Osteocyte (in vitro differentiated cells): ENCODE measurements at places on chromosomes 5 and 9. TPM values are rescaled to one million over a fixed set of nuclear protein-coding genes. Genes with fewer than 3 reads are reported as not detected.
A peak's percentile ranks its signal among the peaks of the same experiment; 100 is the strongest.

DNA sequence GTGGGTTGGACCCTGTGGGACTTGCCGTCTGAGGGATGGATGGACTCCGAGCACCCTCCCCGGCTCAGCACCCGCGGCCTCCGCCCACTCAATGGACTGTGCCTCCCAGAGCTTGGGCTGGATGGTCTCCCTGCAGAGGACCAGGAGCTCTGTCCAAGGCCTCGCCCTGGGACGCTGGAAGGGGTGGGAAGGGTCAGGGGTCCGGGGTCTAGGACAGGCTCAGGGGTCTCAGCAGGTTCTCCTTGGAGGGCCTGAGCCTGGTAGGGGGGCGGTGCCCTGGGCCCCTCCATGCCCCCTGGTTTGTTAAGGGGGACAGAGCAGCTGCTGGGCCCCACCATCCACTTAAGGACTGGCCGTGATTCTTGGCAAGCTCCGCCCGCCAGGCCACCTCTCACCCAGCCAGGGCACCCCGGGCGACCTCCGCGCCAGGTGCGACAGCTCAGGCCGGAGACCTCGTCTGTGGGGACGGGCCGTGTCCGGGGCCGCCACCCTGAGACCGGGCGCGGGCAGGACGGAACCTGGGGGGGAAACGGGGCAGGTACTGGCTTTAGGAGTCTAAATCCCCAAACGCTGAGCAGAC is 29.2 kb downstream of the EXOC3 start:
- H3K27ac ChIP-seq: peak overlapping the region; percentile 71
- peak overlapping the region; percentile 75 for H3K4me3 ChIP-seq
- no peaks in the 10 kb centered on the region for H3K27me3 ChIP-seq
- peaks cover 4% of the 10 kb centered on the region for H3K36me3 ChIP-seq

DNA sequence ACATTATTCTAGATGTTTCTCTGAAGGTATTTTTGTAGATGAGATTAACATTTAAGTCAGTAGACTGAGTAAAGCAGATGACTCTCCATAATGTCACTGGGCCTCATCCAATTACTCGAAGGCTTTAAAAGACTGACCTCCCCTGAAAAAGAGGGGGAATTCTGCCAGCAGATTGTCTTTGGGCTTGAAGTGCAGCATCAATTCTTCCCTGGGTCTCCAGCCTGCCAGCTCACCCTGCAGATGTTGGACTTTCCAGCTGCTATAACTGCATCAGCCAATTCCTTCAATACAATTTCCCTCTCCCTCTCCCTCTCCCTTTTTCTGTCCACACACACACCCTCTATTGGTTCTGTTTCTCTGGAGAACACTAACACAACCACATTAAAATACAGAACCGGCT is 472.8 kb downstream of the SPOCK1 start:
- H3K27ac ChIP-seq: no peak overlapping the region
- peaks cover 5% of the 10 kb centered on the region for H3K4me1 ChIP-seq
- no peaks in the 10 kb centered on the region for H3K27me3 ChIP-seq
- H3K36me3 ChIP-seq: no peaks in the 10 kb centered on the region
- DNase-seq: no peak
- no peak overlapping the region for H3K4me3 ChIP-seq

- H3K4me1 ChIP-seq: no peaks in the 10 kb centered on the region
- no peaks in the 10 kb centered on the region for H3K27me3 ChIP-seq
- no peak overlapping the region for H3K27ac ChIP-seq
- DNase-seq: no peak
- no peak overlapping the region for H3K4me3 ChIP-seq
- no peaks in the 10 kb centered on the region for H3K36me3 ChIP-seq
These were observed 71.5 kb downstream of the GADD45G start for GRCh38 chr9:89676281-89676680.

DNA sequence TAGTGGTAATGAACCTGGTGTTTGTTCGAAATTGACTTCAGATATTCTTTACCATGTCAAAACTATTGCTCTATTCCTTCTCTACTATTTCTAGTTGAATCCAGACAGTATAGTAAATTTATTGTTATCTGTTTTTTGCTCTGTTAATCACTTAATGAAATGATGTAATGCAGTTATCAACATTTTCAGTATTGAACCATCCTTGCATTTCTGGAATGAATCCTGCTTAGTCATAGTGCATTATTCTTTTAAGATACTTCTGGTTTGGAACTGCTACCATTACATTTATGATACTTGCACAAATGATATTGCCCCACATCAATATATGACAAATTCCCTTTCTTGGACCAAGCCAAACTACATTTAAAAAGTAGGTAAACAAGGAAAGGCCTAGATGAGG is 554.0 kb upstream of the KLF4 start:
- H3K36me3 ChIP-seq: peaks cover 6% of the 10 kb centered on the region
- H3K27me3 ChIP-seq: no peaks in the 10 kb centered on the region
- H3K27ac ChIP-seq: no peak overlapping the region
- no peak for DNase-seq

GRCh38 chr9:13576101-13576500 is 296.6 kb upstream of the MPDZ start:
- peaks cover 6% of the 10 kb centered on the region for H3K27me3 ChIP-seq
- DNase-seq: no peak
- no peak overlapping the region for H3K4me3 ChIP-seq
- H3K27ac ChIP-seq: no peak overlapping the region
- H3K4me1 ChIP-seq: peaks cover 6% of the 10 kb centered on the region
- no peaks in the 10 kb centered on the region for H3K36me3 ChIP-seq

- no peaks in the 10 kb centered on the region for H3K36me3 ChIP-seq
- peaks cover 15% of the 10 kb centered on the region for H3K27me3 ChIP-seq
- H3K27ac ChIP-seq: peak overlapping the region; percentile 87
- DNase-seq: no peak
These were observed 3.7 kb upstream of the WDR31 start for GRCh38 chr9:113343732-113344231.

GRCh38 chr5:10759111-10759510 is 1.9 kb downstream of the DAP start:
- no peaks in the 10 kb centered on the region for H3K27me3 ChIP-seq
- peaks cover 37% of the 10 kb centered on the region for H3K4me1 ChIP-seq
- H3K27ac ChIP-seq: no peak overlapping the region

DNA sequence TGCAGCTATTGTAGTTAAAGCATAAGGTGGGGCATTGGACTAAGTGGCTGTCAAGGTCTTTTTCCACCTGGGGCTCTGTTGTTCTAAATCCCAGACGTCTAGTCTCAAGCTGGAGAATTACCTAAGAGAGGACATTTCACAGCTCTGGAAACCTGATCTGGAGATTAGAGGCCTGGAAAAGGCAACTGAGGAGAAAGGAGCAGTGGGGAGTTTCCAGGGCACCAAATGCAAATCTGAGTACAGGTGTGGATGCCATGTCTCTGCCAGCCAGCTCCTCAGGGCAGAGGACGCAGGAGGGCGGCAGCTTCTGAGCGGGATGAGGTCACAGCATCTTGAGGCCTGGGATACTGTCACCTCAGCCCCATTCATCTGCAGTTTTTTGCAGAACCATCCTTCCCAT is 65.2 kb downstream of the PPARGC1B start:
- H3K27me3 ChIP-seq: no peaks in the 10 kb centered on the region
- DNase-seq: no peak
- H3K4me3 ChIP-seq: no peak overlapping the region
- H3K27ac ChIP-seq: no peak overlapping the region
- H3K4me1 ChIP-seq: peaks cover 33% of the 10 kb centered on the region
- H3K36me3 ChIP-seq: no peaks in the 10 kb centered on the region

- H3K4me3 ChIP-seq: no peak overlapping the region
- H3K36me3 ChIP-seq: peaks cover 31% of the 10 kb centered on the region
- H3K27me3 ChIP-seq: no peaks in the 10 kb centered on the region
- DNase-seq: no peak
These were observed 13.3 kb upstream of the GNG10 start for GRCh38 chr9:111648066-111648465.

DNA sequence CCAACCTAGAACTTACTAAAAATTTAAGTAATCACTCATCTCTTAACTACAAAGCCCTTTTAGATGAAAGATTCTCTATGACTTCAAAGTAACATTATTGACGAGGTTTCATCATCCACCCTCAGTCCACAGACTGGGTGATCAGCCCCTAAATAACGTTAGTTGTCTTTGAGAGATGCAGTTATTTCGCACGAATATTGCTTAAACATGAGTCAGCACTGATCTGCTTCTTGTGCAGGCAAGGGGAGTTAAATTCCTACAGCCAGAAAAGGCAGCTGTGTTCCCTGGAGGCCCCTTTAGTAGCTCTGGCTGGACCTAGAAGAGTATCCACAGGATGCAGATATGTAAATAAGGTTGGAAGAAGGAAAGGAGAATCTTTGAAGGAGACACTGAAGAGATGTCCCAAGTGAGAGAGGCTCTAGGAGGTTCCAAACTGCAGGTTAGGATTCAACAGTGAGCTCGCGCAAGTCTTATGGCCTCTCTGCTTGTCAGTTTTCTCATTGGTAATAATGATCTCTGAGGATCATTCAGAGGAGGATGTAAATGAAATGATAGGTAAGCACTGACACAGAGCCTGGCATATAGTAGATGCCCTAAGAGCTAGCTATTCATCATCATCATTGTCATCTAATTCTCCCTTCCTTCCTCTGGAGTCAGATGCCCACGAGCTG is 122.2 kb upstream of the MAN2A1 start:
- peaks cover 6% of the 10 kb centered on the region for H3K4me1 ChIP-seq
- no peak overlapping the region for H3K4me3 ChIP-seq
- no peak overlapping the region for H3K27ac ChIP-seq

GRCh38 chr9:370086-370485 is 155.4 kb downstream of the DOCK8 start:
- no peaks in the 10 kb centered on the region for H3K4me1 ChIP-seq
- no peak overlapping the region for H3K27ac ChIP-seq
- no peak overlapping the region for H3K4me3 ChIP-seq

GRCh38 chr5:25107853-25108252 is 463.1 kb upstream of the CDH10 start:
- no peaks in the 10 kb centered on the region for H3K27me3 ChIP-seq
- H3K27ac ChIP-seq: no peak overlapping the region
- no peaks in the 10 kb centered on the region for H3K4me1 ChIP-seq

- H3K36me3 ChIP-seq: peaks cover 15% of the 10 kb centered on the region
- H3K27me3 ChIP-seq: no peaks in the 10 kb centered on the region
- peaks cover 27% of the 10 kb centered on the region for H3K4me1 ChIP-seq
- no peak overlapping the region for H3K27ac ChIP-seq
These were observed 1.1 kb downstream of the ERCC6L2 start for GRCh38 chr9:95876595-95876994.

GRCh38 chr9:69178583-69179011 is 4.5 kb downstream of the TJP2 start:
- H3K27me3 ChIP-seq: no peaks in the 10 kb centered on the region
- no peaks in the 10 kb centered on the region for H3K36me3 ChIP-seq
- H3K4me3 ChIP-seq: no peak overlapping the region
- no peak overlapping the region for H3K27ac ChIP-seq

GRCh38 chr5:6504677-6505415 is 56.2 kb downstream of the UBE2QL1 start:
- H3K4me3 ChIP-seq: no peak overlapping the region
- no peaks in the 10 kb centered on the region for H3K36me3 ChIP-seq
- H3K27me3 ChIP-seq: no peaks in the 10 kb centered on the region
- no peak for DNase-seq
- H3K27ac ChIP-seq: no peak overlapping the region

- no peak for DNase-seq
- H3K4me3 ChIP-seq: no peak overlapping the region
- H3K4me1 ChIP-seq: no peaks in the 10 kb centered on the region
- no peaks in the 10 kb centered on the region for H3K36me3 ChIP-seq
- no peak overlapping the region for H3K27ac ChIP-seq
These were observed 23.4 kb downstream of the CETN3 start for GRCh38 chr5:90386099-90386710.

DNA sequence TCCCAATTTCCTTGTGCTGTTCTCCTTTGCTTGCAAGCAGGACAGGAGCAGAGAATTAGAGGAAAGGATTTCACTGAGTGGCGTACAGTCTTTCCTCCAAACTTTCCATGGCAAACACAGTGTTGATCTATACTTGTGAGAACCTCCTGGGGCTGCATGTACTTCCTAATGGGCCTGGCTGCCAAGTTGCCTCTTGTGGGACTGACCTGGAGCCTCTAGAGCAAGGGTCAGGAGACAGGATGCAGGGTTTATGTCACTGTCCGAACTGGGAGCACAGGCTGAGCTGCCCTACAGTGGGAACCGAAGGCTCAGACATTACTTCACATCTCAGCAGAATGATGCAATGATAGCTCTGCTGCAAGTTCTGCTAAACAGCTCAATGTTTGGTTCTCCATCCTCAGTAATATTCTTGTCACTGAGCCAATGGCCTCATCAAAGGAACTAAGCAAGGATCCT is 102.3 kb downstream of the ENC1 start:
- no peak overlapping the region for H3K4me3 ChIP-seq
- peak overlapping the region; percentile 16 for H3K27ac ChIP-seq
- no peaks in the 10 kb centered on the region for H3K27me3 ChIP-seq

BAAT gene
- 0.13 TPM in 1 of 2 replicates, not detected in the other for total RNA-seq

TMEM215 gene
- not detected in 2 replicates for total RNA-seq

HINT1 gene
- total RNA-seq: 194 and 199 TPM in 2 replicates

PLAC8L1 gene
- 1.4 and 2.1 TPM in 2 replicates for total RNA-seq

LCN12 gene
- 0.57 and 1.4 TPM in 2 replicates for total RNA-seq

ACOT12 gene
- not detected in 2 replicates for total RNA-seq

SLC46A2 gene
- total RNA-seq: not detected in 2 replicates

PAEP gene
- total RNA-seq: not detected in 2 replicates

SLC36A2 gene
- total RNA-seq: not detected in 2 replicates
